ENCODE measurements at places on chromosomes 1 and 21.

DNA sequence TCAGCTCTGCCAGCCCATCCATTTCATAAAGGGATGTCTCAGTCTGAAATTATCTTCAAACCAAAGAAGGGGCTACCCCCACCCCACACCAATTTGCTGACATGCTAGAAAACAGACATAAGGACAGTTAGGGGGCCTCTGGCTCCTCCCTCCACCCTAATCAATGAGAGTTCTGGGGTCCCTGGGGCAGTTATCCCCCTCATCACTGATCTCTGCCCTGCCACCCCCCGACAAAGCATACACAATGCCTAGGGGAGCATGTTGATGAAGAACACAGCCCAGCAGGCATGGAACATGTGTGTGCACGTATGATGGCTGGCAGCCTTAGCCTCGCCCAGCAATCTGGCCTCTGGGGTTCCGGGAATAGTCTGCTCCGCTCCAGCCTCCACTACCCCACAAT lies 58.9 kb downstream of the RHBG start:
- no peak for DNase-seq

- DNase-seq: no peak
Observed at GRCh38 chr21:28805885-28806284, 186.8 kb downstream of the LTN1 start.

- peak; percentile 63 for DNase-seq
Observed at GRCh38 chr1:183830389-183830788, 25.5 kb downstream of the RGL1 start.

DNA sequence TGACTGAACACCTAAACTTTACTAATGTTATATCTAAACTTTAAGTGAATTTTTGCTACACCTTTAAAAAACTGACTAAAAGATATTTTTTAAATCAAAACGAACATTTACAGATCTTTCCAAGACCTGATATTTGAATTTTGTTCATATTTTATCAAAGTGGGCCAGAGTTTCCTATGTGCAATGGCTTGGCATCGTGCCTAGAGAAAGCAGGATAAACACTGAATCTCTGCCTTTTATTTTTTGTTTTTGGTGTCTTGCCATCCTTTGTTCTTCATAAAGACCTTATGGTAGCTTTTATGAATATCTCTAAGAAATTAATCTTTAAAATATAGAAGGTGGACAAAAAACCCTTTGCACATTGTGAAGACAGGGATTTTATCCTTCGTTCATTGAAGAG lies 25.8 kb upstream of the VPS26C start:
- no peak for DNase-seq

- no peak for DNase-seq
Observed at GRCh38 chr1:218895064-218895587, 278.6 kb upstream of the LYPLAL1 start.

- DNase-seq: no peak
Observed at GRCh38 chr1:148263906-148264255, 111.8 kb upstream of the NBPF11 start.

DNA sequence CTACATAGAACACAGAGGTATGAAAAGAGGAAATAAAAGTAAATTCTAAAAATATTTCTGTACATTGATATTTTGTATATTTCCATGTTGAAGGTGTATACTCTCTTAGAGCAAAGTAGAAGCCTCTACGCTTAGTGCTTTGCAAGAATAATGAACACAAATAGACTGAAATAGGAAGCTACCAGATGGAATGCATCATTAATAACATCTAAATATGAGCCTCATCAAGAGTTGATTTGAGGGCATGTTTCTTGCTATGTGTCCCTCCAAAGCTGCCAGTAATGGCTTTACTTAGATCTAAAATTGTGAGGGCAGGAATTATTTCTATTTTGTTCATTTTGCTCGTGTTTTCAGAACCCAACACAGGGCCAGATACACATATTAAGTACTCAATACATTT lies 94.4 kb downstream of the KCNT2 start:
- no peak for DNase-seq

- no peak for DNase-seq
Observed at GRCh38 chr1:111515291-111516004, 12.0 kb upstream of the ADORA3 start.

DNA sequence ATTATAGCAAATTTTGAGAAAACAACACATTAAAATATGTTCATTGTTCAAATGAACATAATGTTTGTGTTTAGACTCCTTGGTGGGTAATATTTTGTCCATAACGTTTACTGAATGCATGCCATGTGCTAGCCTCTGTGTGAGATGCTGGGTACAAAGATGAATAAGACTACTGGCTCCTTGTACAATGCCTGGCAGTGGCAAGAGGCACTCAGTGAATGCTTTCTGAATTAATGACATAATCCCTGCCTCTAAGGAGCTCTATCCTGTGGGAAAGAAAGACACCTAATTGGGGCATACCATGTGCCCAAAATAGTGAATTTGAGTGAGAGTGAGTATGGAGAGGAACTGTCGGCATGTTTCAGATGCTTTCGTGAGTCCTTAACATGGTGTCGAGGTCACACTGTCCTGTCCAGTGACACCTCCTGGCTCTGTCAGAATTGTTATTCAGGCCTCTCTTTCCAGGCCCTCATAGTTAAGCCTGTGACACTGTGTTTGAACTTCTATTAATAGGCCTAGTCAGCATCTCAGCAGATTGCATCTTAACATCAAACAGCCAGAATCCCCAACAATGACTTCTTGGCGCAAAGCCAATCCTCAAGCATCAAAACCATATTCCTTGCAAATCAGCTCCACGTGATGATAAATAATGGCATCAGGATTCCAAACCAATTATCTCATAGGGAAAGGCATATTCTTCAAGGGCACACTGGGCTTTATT lies 32.8 kb upstream of the S1PR1 start:
- no peak for DNase-seq

- peak; percentile 80 for DNase-seq
Observed at GRCh38 chr1:218377143-218377660, 32.1 kb downstream of the TGFB2 start.

DNA sequence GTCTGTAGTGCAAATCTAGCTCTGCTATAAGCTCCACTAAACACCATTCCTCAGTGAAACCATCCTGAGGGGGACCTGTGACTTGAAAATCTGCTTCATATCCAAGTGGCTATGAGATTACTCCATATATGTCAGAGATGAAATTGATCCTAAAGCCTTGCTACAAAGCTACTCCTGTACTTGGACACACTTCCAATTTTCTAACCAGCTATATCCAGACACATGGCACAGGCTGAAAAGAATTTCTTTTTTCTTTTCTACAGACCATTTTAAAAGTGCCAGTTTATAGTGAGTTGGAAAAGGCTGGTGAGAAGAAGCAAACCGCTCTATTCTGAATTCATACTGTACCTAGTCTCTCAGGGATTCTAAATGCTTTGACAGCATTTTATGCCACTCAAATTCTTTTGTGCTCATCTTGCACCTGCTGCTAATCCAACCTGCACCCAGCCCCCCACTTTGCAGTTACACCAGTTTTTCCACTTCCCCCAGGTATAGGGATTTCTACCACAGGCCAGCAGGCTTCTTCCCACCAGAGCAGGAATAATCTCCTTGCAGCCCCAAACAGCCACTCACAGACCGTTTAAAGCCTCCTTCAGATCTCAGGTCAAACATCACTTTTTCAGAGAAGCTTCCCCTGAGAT lies 112.5 kb downstream of the RERE start:
- DNase-seq: no peak

- no peak for DNase-seq
Observed at GRCh38 chr1:204410688-204411450, 748 bp downstream of the PPP1R15B start.

DNA sequence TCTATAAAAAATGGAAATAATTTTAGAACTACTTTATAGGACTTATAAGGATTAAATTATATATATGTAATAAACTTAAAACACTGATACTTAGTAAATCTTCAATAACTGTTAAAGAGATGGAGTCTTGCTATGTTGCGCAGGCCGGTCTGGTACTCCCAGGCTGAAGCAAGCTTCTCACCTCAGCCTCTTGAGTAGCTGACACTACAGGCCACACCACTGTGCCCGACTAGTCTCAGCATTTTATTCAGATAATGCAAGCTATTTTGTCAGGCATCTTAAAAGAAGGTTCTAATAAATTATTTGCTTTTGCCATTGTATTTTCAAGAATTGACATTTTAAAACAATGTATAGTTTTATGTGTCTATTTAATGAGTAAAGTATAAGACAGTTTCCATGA lies 20.8 kb downstream of the CNST start:
- DNase-seq: no peak

DNA sequence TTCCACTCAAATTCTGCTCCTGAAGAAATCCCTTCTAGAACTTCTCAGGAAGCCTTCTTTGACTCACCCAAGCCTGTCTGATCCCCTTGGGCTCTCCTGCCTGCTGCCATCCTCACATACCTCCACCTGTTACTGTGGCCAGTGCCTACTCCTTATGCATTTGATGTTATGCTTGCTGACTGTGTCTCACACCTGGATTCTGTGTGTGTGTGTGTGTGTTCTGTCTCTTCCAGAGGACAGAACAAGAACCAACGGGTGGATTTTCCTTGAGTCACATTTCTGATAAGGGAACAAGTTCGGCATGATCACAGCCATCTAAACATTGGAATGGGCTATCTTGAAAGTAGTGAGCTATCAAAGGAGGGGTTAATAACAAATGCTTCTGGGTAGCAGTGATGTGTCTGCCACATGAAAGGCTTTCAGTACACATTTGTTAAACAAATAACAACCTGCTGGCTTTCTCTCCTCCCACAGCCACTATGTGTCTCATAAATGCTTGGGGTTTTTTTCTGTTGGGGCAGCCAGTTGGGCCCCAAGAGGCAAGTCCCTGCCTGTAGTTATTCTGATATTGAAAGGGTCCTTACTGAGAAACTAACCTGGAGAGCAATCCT lies 8.9 kb upstream of the GPR37L1 start:
- no peak for DNase-seq

- no peak for DNase-seq
Observed at GRCh38 chr1:219985169-219985568, 56.8 kb upstream of the SLC30A10 start.

DNA sequence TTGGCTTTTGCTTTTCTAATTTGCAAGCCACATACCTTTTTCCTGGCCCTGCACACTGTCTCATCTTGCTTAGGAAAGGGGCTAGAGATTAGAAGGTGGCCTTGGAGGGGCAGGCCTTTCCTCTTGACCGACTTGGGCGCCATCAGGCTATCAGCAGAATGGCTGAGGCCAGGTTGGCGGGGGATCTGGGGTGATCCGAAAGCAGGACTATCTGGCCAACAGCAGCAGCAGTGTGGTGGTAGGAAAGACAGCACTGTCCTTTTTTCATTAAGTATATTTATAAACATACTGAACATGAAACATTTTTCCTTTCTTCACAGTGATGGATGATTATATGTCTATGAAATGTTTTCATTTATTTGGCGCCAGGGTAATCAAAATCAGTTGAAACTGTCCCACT lies 23.5 kb upstream of the RUNX1 start:
- DNase-seq: no peak

DNA sequence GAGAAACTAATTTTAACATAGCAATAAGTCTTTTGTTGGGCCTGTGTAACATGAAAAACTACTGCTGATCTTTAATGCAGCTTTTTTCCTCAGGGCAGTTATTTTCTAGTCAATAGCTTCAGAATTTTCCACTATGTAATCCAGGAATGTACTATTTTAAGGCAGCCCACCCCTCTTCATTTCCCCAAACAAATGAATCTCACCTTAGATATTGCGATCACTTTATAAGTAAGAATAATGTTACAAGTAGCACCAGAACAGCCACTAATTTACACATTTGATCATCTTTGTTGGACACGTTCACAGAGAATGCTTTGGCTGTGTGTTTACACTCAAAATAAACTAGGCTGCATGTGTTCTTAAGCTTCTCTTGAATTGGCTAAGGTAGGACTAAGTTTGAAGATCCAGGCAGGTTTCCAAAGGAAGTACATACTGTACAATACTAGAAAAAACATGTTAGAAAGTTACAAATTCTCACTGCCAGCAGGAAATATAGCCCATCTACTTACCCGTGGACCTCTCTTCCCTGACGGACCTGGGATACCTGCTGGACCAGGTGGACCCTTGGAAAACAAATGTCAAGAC lies 41.7 kb downstream of the COL24A1 start:
- DNase-seq: no peak

Measured in COLO829 (cell line).